ENCODE measurements at places on chromosomes 5 and 9.
A peak's percentile ranks its signal among the peaks of the same experiment; 100 is the strongest.

DNA sequence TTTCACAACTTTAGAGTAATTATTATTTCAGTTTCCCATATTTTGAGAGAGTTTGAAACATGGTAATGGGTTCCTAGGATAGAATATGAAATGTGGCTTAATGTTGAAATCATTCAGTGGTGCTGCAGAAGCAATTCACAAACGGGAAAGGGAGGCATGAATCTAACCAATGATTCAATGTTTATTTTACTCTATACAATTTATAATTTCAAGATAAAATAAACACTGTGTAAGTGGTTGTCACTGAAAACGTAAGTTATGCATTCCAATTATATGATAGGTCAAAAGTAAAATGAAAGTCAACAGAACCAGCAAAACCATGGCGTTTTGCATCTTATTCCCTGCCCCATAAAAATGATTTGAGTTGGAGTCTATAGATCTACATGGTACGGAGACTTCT, 1207.1 kb upstream of the CDH18 start:
- DNase-seq, result no peak

DNA sequence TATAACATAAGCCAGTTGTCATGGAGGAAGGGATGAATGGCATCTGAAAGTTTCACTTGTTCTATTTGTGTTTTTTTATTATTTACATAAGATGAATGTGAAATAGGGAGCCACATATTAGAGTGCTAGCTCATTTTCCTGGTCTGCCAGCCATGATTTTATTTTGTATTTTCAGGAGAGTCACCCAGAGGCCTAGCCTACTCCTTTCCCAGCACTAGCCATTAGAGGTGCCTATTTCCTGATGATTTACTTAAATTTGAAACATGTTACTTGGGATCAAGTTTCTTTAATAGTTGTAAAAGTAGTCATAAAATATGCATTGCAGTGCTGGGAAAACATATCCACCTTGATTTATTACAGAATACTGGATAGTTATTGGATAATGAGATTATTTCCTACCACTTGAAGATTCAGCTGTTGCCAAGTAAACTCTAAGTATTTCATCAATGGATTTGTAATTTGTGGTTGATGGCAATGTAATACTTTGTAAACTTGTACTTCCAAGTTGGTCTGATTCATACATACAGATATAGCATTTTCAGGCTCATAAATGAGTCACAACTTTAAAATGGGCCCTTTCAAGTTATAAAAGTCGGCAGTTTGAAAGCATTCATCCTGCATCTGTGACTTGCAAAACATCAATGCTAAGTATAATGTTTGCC, 50.8 kb downstream of the KCNN2 start:
- no peak for DNase-seq

- DNase-seq, result no peak
Measured at GRCh38 chr9:36764364-36765076, 191.8 kb downstream of the MELK start.

DNA sequence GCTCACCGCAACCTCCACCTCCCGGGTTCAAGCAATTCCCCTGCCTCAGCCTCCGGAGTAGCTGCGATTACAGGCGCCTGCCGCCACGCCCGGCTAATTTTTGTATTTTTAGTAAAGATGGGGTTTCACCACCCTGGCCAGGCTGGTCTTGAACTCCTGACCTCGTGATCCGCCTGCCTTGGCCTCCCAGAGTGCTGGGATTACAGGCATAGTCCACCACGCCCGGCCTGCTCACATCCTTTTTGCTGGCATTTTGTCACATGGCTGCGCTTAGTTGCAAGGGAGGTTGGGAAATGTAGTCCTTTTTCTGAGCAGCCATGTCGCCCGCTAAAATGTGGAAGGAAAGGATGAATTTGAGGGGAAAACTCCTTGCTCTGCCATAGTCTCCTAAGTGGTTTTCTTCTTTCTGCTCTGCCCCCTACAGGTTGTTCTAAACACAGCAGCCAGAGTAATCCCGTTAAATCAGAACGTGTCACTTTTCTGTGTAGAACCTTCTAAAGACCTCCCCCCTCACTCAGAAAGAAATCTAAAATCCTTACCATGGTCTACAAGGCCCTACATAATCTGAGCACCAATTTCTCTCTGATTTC, 57.8 kb upstream of the HSPA9 start:
- no peak for DNase-seq

GRCh38 chr5:53178830-53179229, 69.3 kb upstream of the MOCS2 start:
- no peak for DNase-seq

DNA sequence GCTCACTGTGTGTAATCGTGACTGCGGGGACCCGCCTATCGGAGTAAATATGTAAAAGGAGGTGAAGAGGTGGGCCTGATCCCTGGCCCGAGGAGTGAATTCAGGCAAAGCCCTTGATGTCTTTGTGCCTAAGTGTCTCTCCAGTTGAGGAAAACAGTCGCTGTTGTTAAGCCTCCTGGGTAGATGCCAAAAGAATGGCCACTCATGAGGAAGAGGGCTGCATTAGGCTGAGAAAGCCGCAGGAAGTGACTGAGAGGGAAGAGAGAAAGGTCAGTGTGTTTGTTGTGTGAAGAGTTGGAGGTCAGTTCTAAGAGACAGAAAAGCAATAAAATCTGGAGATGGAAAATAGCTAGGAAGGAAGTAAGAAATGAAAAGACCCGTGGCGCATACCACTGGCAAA, 35.8 kb upstream of the PIP5K1B start:
- DNase-seq, result no peak

DNA sequence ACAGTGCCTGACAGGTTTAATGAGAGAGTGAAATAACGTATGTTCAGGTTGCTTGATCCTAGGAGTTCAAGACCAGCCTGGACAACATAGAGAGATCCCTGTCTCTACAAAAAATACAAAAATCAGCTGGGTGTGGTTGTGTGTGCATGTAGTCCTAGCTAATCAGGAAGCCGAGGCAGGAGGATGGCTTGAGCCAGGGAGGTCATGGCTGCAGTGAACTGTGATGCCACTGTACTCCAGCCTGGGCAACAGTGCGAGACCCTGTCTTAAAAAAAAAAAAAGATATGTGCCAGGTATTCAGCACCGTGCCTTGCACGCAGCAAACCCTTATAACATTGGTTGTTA, 38.8 kb upstream of the SPRY4 start:
- DNase-seq, result no peak

DNA sequence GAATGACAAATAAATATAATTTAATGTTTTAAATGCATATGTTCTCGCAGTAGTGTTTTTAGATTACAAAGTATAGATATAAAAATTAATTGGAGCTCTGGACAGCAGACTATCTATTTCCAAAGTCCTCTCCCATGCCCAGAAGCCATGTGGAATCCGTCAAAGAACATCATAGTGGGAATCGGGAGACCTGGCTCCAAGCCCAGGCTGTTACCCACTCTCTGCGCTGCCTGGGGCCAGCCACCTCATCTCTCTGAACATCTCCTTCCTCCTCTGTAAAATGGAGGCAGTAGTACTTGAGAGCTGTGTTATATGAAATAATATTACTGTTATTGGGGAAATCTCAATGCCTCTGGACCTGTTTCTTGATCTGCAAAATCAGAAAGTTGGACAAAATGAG, 58.1 kb upstream of the SLC30A5 start:
- DNase-seq, result no peak

DNA sequence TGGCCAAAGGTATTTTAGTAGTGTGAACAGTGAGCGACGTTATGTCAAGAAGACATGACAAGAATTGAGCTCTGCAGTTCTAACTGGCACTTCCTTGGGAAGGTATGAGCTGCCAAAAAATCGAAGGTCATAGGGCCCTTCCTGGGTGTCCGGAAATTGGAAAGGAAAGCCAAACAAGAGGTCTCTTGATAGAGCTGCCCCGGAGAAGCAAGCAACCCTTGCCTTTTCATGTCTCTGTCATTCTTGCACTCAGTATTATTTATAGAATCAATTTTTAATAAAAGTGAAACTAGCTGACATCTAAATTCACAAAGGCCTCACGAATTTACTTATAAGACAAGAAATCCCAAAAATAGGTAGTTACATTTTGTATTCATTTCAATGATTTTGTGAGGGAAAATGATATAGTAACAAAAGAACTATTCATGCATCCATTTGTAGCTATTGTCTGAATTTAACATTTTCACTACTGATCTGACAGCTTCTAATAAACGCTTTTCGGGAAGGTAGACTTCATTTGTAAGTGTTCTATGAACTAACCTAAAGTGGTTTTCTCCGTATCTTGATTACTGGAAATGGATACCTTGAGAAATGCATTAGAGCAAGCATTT, 113.8 kb upstream of the VCAN start:
- DNase-seq, result no peak

DNA sequence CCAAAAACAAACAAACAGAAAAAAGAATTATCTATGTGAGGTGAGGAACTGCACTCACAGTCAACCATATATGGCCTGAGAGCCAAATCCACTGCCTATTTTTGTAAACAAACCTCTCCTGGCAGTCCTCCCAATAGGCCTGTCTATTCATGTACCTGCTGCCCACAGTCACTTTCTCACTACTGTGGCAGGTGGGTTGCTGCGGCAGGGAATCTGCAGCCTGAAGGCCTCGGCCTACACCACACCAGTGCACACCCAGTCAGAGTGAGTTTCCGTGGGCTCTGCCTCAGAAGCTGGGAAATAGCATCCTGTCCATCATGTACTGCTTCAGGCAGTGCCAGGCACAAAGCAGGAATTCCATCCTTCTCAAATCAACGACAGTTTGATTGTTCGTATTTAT, 82.3 kb downstream of the SPTLC1 start:
- DNase-seq, result no peak

DNA sequence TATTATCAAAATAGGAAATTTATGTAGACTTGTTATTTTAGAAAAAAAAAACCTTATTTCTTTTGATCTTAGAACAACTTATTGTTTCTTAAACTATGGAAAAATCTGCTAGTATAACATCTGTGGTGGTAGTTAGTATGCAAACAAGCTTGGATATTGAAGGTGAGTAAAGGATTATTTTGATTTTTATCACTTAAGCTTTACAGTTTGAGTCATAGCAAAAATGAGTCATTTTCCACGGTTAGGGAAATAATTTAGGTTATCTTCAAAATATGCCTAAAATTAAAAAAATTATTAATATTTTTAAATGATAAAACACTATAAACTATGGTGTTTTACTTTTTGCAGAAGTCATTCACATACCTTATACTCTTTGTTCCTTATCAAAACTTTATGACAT, 107.2 kb upstream of the DHFR start:
- DNase-seq, result no peak

GRCh38 chr5:44969825-44970224, 161.1 kb downstream of the MRPS30 start:
- no peak for DNase-seq

GRCh38 chr9:128100581-128100980, 26.9 kb downstream of the PTGES2 start:
- no peak for DNase-seq

GRCh38 chr9:131398204-131398603, 4.3 kb downstream of the PRRC2B start:
- no peak for DNase-seq

- no peak for DNase-seq
Measured at GRCh38 chr5:94856257-94856800, 237.9 kb downstream of the SLF1 start.

DNA sequence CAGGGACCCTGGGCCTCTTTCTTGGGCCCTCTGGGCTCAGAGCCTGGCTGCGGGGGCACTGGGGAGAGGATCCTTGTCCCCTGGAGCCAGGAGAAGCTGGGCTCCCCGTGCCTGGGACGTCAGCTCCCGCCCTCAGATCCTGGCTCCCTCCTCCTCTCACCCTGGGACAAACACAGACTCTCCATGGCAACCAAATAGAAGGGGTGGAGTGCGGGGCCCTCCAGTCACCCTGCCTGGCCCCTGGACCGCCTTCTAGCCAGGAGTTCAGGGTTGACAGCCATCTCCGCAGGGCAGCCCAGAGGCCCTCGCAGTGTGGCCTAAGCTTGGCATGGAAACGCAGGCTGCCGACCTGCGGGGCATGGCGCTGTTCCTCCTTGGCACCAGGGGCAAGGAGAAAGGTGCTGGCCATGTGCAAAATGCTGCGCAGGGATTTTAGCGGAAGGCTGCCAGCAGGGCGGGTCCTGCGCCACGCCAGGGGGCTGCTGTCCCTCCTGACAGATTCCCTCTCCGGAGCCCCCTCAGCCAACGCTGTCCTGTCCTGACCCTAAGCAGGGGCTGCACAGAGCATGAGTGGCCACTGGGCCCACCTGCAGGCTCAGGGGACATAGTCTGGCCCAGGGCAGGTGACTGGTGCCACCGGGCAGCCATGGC, 1.0 kb downstream of the ZDHHC11 start:
- no peak for DNase-seq

- DNase-seq, result no peak
Measured at GRCh38 chr5:56052735-56053134, 58.0 kb upstream of the IL6ST start.

GRCh38 chr9:81237565-81238231, 451.6 kb downstream of the TLE1 start:
- DNase-seq, result no peak

GRCh38 chr5:43305948-43306565, 7.2 kb downstream of the HMGCS1 start:
- peak; percentile 33 for DNase-seq

DNA sequence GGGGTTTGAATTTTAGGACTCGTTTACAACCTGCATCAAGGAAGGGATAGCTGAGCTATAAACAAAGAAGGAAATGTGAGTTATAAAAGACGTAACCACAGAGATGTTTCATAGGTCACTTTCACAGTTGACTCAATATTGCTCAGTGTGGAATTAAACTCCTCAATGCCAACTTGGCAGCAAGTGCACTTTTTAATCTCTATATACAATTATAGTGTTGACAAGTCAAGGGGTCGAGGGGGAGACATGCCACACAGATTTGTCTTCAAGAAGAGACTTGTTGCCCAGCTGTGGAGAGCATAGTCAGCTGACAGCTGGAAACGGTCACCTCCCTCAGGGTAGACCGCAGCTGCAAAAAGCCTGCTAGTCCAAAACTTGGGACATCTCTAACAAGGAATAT, 163.4 kb upstream of the DMAC1 start:
- no peak for DNase-seq

DNA sequence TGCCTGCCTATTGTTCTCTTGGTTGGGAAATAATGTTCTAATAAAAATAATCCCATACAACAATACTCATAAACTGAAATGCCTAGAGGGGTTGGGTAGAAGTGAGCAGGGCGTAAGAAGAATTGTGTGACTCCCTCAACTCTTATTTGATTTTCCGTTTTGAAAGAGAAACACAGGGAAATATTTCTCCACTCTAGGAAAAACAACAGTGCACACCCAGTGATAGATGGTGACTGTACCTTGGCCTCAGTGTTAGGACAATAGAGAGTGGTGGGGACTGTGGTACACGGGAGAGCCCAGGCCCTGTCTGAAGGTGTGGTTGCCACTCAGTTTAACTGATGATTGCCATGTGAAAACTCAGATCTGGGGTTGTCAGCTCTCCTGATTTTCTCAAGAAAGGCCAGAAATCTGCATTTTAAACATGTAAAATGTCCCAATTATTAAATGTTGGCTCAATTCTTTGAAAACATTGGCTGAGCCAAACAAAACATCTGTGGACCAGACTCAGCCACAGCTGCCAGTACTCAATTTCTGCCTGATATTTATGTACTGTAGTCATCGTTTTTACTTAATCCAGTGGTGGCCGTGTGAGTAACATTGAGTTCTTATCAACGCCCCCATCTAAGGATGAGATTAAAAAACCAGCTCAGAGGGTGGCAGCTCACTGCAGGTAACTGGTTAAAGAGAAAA, 103.8 kb upstream of the ZNF618 start:
- peak; percentile 25 for DNase-seq

- no peak for DNase-seq
Measured at GRCh38 chr5:127891942-127892341, 188.8 kb downstream of the CCDC192 start.

Data from tibial nerve (tissue), 4 donors.